Mesenteric fat pad (tissue), 1 donor: ENCODE measurements at places on chromosomes 6 and 20. TPM values are rescaled to one million over a fixed set of nuclear protein-coding genes. Genes with fewer than 3 reads are reported as not detected.

DNA sequence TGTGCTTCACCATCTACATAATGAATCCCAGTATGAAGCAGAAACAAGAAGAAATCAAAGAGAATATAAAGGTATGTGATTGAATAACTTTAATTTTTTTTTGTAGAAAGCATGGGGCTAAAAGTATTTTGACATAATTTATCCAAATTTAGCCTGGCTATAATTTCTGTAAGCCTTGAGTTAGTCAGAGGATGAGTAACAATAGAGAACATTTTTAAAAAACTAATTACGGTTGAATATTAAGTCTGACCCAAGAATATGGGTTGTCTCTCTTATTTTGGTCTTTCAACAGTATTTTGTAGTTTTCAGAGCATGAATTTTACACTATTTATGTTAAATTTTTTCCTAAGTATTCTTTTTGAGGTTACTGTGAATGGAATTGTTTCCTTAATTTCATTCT lies 2.5 kb downstream of the GMNN start:
- DNase-seq, result no peak

DNA sequence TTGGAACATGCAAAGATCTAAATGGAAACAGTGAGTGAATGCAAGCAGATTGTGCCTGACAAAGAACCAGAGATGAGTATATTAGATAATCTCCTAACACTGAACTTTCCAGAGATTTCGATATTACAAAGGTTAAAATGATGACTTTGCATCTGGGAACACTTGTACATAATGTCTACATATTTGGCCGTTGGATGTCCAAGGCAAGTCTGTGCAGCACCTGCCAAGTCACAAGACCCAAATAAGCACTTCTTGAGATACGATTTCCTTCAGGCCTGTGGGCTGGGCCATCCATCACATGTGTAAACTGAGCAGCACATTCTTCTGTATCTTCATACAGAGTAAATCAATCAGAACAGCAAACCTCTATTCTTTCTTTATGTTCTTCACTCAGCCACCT lies 32.5 kb upstream of the SMLR1 start:
- no peak for DNase-seq

GRCh38 chr20:142290-142689 lies at the start of gene DEFB126:
DEFB126 (plus strand) TSS chr20:142590; CDS start chr20:142629, 39 bp downstream.
- no peak for DNase-seq

DNA sequence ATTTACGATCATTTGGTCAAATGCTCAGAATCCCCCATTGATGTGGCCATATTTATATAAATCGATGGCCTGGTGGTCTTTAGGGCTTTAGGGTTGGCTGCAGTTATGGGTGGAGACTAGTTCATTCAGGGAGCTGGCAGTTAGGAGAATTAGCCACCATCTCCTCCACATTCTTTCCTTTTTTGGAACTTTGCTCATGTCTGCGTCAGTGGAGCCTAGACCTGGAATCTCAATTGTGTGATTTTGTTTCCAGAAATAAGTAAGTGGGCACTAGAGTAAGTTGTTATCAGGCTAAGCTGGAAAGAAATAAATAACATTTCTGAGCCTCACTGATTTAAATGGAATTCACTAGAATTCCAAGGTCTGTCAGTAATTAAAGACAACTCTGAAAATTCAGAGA lies 29.0 kb upstream of the ELOVL5 start:
- DNase-seq, result no peak

DNA sequence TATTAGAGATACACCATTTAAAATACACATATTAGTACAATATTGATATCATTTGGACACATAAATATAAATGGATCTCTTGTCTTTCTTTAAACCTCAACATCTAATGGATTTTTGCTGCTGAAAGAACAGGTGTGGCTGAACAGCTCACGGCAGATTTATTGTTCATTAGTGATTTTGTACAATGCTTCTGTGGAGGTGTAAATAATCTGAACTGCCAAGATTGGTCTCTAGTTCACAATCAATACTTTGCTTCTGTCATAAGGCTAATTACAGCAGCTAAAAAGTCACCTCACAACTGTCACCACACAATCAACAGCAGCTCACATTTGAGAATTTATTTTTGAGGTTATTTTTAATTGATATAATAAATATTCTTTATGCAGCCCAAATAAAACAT lies 162.0 kb upstream of the SIM1 start:
- no peak for DNase-seq

DNA sequence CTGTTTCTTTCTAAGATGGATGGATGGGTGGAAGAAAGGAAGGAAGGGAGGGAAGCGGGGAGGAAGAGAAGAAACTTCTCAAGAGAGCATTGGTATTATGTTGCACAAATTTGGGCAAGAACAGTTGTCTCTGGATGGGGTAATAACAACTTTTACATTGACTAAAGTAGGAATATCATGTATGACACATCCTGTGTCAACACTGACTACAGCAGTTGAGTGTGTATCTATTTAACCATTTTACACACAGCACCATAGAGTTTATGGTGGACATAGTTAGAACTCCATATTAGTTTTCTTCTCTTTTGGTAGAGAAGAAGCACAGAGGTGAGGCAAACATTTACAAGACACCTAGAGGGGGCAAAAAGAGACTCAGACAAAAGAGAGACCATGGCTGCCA lies 44.2 kb upstream of the RNF146 start:
- DNase-seq, result no peak

DNA sequence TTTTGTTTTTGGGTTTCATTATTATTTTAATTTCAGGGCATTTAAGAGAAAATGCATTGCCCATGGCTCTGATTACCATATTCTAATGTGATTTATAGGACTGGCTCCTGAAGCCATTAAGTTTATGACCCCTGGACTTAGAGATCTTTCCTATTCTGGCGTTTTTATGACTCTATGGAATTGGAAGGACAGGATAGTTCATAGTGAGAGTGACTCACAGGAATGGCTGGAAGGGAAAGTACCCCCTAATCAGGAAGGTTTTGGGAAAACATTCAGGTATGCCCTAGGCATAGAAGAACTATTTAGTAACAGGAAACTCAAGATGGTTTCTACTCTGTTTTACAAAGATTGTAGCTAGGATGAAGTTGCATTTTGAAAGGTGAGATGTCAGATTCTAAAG lies 108.6 kb upstream of the SLC2A12 start:
- DNase-seq, result no peak

The SPTLC3 gene
- total RNA-seq, result 6.5 TPM
